CD4-positive, alpha-beta T cell treated with Interleukin-6 at 100 ng/mL for 8 hours (primary cell): ENCODE measurements at places on chromosomes 2 and 18.

GRCh38 chr2:34892766-34893165, 1293.7 kb upstream of the FAM98A start:
- no peak for DNase-seq

- DNase-seq, result no peak
These were observed 35.8 kb downstream of the SCTR start for GRCh38 chr2:119488245-119489214.

GRCh38 chr2:195560209-195560895, 96.7 kb upstream of the SLC39A10 start:
- no peak for DNase-seq

- DNase-seq, result peak; percentile 42
These were observed 568 bp downstream of the TMEM131 start for GRCh38 chr2:97995026-97995733.

GRCh38 chr2:21800356-21800755, 676.6 kb downstream of the TDRD15 start:
- no peak for DNase-seq

- no peak for DNase-seq
These were observed 407.9 kb downstream of the CPS1 start for GRCh38 chr2:210964141-210964764.

GRCh38 chr2:101745711-101746694, 48.5 kb downstream of the MAP4K4 start:
- no peak for DNase-seq

DNA sequence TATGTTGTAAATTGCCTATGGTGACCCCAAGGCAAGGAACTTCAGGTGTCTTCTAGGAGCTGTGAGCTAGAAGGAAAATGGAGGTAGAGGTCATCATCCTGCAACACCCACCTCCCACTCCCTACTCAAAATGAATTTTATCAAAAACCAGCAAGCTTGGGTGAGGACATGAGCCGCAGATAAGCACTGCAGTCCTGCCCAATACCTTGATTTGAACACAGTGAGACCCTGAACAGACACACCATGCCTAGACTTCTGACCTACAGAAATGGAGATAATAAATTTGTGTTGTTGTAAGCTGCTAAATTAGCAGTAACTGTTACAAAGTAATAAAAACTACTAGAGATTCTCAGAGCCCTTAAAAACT, 13.4 kb downstream of the MEX3C start:
- DNase-seq, result no peak

DNA sequence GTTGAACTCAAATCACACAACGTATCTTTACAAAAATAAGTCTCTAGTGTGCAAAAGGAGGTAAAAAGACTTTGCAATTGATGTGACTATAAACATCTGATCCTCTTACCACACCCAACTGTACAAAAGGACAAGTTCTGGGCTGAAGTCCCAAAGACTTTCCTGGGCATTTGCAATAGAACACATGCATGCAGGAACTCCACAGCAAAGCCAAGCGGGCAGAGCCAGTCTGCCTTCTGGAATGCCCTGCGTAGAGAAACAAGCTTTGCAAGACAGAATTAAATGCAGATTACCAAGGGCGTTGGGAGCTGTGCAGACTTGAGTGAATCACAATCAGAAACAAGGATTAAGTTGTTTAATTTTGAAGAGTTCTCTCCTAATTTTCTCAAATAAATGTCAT, 208.4 kb upstream of the ZNF521 start:
- no peak for DNase-seq

- DNase-seq, result no peak
These were observed 173.9 kb upstream of the PID1 start for GRCh38 chr2:229445019-229445418.

GRCh38 chr18:50061876-50062517, 132.9 kb downstream of the MYO5B start:
- DNase-seq, result no peak

- DNase-seq, result no peak
These were observed 100.7 kb downstream of the LYPD6 start for GRCh38 chr2:149430743-149431736.

DNA sequence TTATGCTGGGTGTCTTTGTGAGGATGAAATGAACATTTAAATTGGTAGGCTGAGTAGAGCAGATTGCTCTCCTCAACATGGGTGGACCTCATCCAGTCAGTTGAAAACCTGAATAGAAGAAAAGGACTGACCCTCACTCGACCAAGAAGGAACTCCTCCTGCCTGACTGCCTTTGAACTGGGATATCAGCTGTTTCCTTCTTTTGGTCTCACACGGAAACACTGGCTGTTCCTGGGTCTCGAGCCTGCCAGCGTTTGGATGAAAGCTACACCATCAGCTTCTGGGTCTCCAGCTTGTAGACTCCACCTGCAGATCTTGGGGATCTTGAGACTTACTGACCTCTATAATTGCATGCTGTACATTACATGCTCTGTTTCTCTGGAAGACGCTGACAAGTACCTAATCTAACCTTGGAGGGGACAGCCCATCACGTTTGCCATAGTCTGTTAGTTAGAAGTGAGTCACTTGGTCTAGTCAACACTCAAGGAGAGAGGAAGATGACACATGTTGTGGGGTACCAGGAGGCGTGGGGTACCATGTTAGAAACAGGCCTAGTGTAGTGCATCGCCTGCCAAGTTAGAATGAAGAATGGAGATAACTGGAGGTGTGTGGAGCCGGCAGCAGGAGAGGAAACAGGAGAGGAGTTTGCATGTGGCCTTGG, 267.0 kb downstream of the MREG start:
- DNase-seq, result no peak

DNA sequence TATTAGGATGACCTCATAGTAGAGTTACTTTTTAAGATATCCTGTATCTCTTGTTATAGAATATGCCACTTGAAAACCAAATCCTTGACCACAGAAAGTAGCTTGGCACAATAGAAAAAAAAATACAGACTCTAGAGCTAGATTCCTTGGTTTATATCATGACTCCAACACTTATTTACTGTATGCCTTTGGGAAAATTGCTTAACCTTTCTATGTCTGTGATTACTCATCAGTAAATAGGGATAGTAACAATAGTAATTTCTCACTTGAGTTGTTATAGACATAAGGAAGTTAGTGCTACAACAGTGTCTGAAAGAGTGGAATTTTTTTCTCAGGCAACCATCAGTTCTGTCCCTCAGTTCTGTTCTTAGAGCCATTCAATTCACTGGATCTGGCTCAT, 193.8 kb downstream of the GULP1 start:
- no peak for DNase-seq

- DNase-seq, result no peak
These were observed 284.6 kb upstream of the UBE2E3 start for GRCh38 chr2:180695586-180696401.

DNA sequence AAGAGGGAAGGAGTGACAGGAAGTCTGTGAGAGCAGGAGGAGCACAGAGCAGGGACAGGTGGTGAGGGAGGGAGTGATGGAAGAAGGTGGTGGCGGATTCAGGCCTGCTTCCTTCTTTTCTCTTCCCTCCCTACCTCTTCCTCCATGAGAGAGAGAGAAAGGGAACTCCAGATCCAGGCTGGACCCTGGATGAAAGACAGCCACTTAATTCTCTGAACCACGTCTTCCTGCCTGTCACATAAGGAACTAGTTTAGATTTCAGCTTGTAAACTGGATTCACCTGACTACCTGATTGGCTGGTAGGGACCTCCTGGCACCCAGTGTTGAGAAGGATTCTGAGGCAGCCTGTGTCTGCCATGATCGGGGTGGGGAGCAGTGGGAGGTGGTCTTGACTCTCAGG, 48.9 kb downstream of the PAX8 start:
- DNase-seq, result no peak

GRCh38 chr2:134679745-134680144, 39.1 kb downstream of the TMEM163 start:
- peak; percentile 57 for DNase-seq

GRCh38 chr18:23580677-23581367, 5.5 kb downstream of the NPC1 start:
- DNase-seq, result no peak

GRCh38 chr2:68279691-68280090, 27.4 kb upstream of the PPP3R1 start:
- DNase-seq, result no peak

GRCh38 chr18:44759925-44760342, 79.2 kb downstream of the SETBP1 start:
- DNase-seq, result peak; percentile 3

- DNase-seq, result no peak
These were observed 87.1 kb upstream of the MCFD2 start for GRCh38 chr2:47002480-47003381.

DNA sequence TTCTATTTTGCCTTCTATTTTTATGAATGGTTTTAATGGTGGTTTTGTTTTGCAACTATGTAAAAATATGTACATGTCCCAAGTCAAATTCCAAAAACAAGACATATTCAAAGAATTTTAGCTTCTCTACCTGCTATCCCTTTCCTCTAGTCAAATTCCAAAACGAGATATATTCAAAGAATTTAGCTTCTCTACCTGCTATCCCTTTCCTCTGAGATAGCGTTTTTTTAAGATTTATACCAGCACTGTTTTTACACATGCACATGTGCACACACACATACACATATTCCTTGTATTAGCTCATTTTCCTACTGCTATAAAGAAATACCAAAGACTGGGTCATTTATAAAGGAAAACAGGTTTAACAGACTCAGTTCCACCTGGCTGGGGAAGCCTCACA, 199.1 kb upstream of the ARL4C start:
- no peak for DNase-seq

- DNase-seq, result no peak
These were observed 54.1 kb downstream of the CDC42EP3 start for GRCh38 chr2:37617119-37617892.
